ENCODE measurements at places on chromosomes 4 and X. TPM values are rescaled to one million over a fixed set of nuclear protein-coding genes. Genes with fewer than 3 reads are reported as not detected.

The OPHN1 gene
- not detected for total RNA-seq

DNA sequence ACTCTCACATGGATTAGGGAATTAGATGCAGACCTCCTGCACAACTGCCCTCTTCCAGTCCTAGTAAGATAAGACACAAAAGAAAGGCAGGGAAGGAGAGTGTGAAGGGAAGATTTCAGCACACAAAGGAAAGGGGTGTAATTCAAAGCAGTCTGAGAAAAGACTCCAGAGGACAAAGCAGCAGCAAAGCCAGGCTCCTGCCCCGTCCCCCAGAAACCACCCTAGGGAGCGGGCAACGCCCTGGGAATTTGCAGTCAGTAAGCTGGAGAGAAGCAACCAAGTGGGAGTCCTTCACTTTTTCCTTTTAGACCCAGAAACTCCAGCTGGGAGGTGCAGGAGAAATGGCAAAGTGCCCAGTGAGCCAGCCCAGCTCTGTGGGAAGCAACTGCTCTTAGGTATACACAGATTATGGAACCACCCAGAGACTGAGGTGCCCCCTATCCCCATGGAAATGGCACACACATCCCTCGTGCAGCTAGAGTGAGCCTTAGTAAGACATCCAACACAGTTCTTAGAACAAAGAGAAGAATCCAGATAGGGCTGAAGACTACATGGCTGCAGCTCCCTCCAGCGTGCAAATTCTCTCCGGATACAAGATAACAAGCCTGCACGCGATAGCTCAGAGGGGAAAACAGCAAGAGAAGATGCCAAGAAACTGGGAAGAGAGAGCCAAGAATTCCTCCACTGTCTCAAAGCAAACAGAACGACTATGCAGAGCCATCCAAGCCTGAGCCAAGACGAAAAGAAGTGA, 26.5 kb upstream of the IRAK1 start:
- DNase-seq, result no peak

- DNase-seq, result no peak
These were observed 141.1 kb downstream of the CRLF2 start for GRCh38 chrX:1071351-1071750.

DNA sequence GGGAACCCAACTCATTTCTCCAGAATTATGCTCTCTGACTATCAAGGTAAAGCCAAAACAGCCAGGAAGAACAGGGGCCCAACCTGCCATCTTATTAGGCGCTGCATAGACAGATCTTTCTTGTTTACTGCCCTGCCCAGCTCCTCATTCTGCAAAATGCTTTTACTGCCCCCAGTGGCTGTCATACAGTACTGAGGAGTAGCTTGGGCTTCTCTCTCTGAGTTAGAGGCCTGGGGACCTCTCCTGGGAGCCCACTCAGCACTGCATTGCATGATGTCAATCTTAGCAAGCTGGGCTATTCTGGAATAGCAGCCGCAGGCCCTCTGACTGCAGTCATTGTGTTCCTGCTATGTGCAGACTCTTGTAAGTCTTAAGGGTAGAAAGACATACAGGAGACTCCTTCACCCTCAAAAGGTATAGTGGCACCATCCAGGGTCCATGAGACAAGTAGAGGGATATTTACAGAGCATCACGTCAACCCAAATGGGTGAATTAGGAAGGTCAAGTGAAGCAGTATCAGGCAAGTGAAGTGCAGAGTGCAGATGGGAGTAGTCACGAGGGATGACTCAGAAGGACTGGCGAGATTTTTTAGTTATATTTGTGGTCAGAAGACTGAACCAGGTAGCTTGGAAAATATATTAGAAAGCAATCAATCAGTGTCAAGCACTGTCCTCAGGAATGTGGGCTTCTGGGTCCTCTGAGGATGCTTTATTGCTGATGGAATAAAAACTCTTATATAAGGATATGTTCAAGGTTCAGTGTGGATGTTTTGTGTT, 294.1 kb upstream of the SFRP2 start:
- DNase-seq, result no peak

- DNase-seq, result no peak
These were observed 23.0 kb upstream of the BCORL1 start for GRCh38 chrX:129959493-129959832.

GRCh38 chrX:38701073-38701472, 100.2 kb upstream of the MID1IP1 start:
- DNase-seq, result no peak

The TENM3 gene
- total RNA-seq, result not detected

The L1CAM gene
- 0.29 TPM for total RNA-seq

DNA sequence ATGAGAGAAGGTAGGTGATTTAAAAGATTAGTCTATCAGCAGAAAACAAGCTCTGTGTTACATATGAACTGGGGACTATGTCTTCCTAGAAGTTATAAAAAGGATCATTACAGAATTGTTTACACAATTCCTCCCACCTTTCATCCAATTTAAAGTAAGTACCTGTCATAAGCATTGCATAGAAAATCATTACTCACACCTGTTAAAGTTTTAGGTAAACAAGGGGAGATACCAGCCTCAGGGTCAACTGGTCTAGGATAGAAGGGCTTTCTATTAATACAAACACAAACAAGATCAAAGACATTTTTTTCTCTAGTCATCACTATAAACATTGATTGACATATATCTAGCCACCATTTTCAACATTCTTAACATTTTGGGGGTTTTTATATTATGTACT, 333.9 kb downstream of the ARHGAP24 start:
- DNase-seq, result no peak
